ENCODE measurements at places on chromosomes 4 and X.
A peak's percentile ranks its signal among the peaks of the same experiment; 100 is the strongest.

GRCh38 chr4:17092736-17093437 is 194.4 kb upstream of the LDB2 start:
- DNase-seq, result peak; percentile 31

DNA sequence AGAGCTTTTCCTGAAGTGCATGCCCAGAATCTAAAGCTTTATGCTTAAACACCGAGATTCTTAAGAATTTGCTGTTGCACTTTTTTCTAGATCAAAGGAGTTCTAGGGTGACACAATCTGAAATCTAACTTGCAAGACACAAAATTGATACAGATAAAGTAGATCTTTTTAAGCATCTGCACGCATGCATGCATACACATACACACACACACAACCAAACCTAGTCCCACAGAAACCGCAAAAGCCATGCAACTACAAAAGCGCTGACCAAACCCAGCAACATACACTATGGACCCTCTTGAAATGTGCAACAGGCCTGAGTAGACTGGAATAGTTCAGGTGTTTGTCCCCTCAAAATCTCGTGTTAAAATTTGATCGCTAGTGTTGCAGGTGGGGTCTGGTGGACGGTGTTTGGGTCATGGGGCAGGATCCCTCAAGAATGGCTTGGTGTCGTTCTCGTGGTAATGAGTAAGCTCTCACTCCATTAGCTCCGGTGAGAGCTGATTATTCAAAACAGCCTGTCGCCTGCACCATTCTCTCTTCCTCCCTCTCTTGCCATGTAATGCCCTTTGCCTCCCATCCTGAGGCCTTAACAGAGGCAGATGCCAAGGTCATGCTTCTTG is 52.7 kb downstream of the IRF2 start:
- no peak for DNase-seq

DNA sequence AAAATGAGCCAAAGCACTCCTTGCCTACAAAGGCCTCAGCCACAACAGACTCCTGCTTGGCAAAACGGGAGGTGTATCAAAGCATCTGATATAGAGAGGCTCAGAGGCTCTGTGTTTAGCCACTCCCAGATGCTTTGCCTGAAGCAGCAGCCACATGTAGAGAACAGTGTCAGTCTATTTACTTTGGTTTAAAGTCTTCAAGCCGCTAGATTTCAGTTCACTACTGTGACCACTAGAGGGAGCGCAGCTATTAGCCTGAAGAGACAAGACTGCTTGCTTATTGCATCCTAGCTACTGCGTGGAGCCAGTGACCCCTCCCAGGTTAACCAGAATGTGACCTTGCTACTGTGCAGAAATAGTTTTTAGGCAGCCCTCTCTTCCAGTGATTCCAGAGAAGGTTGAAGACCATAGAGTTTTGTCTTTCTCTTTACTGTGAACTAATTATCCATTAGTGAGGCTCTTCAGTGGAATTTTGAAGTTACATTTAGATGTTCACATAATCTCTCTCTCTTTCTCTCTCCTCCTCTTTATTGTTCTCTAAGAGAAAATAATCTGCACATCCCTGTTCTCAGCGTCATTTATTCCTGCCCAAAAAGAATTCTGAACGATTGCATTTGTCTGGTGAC is 39.3 kb downstream of the BMP3 start:
- peak; percentile 69 for DNase-seq

- DNase-seq, result no peak
Observed at GRCh38 chrX:44332437-44332836, 11.0 kb downstream of the EFHC2 start.

GRCh38 chrX:154546354-154547244 is at the start of gene G6PD:
G6PD (minus strand) TSS chrX:154546846; CDS start chrX:154546155, 691 bp downstream.
- DNase-seq, result peak; percentile 71

DNA sequence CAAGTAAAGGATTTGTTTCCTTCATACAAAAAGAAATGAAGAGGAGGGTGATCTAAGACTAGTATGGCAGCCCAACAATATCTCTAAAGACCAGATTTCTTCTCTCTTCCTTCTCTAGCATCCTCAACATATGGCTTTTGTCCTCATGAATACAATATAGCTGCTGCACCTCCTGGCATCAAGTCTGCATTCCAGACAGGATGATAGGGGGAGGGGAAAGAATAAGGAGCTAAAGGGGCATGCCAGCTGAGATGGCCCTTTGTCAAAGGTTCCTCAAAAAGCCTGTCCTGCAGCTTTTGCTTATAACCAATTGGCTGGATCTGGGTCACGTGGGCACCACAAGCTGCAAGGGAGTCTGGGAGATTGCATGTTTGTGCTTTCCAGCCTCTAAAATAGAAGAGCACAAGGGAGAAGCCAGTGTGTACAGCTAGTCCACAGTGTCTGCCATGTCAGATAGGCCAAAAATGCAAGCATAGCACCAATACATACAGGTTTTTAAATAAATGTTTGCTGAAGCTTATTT is 132.6 kb downstream of the BCOR start:
- DNase-seq, result no peak

- no peak for DNase-seq
Observed at GRCh38 chr4:6549890-6550620, 24.9 kb upstream of the MAN2B2 start.

GRCh38 chrX:137166591-137166990 is 132.8 kb upstream of the GPR101 start:
- no peak for DNase-seq

- DNase-seq, result peak; percentile 3
Observed at GRCh38 chr4:77473509-77473908, 132.1 kb upstream of the CXCL13 start.

DNA sequence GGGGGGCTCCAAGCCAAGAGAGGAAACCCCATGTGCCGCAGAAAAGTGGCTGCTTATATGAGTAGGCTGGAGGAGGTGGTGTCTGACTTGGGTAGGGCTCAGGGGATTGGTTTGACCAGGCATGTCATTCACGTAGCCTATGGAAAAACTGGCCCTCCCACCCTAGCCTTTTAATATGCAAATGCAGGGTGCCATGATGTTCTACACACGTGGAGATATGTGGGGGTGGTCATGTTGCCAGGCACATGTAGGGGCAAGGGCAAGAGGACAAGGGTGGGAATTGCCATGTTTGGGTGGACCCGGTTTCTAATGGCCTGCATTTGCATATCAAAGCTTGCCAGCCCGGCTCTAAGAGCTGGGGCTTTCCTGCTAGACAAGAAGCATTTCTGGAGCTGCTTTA is 86.9 kb upstream of the SHISA3 start:
- no peak for DNase-seq

GRCh38 chr4:87042986-87043820 is 108.4 kb downstream of the AFF1 start:
- no peak for DNase-seq

- peak; percentile 65 for DNase-seq
Observed at GRCh38 chrX:153494541-153495361, at the start of gene BGN. BGN (plus strand) TSS chrX:153494980; CDS start chrX:153504632, 9,652 bp downstream.

DNA sequence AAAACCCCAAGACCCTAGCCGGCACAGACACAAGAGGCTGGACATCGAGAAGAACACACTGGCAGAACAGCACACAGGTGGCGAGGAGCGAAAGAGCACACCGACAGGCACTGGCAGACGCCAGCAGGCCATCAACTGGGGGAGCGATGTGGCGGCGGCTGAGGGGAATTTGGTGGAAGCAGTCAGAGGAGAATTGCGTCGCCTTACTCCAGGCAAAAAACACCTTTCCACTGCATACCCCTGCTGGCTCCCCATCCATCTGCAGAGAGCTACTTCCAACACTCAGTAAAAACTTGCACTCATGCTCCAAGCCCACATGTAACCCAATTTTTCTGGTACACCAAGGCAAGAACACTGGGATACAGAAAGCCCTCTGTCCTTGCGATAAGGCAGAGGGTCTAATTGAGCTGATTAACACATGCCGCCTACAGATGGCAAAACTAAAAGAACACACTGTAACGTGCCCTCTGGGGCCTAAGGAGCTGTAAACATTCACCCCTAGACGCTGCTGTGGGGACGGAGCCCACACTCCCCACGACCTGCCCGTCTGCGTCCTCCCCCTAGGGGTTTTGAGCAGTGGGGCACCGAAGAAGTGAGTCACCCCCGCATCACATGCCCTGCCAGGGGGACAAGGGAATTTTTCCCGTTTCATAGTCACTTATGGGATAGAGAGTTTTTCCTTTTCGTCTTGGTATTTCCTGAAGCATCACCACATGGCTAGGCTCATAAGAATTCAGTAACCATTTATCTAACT is 262.3 kb downstream of the KCTD8 start:
- no peak for DNase-seq

- no peak for DNase-seq
Observed at GRCh38 chr4:39978904-39979303, 1.2 kb upstream of the PDS5A start.

DNA sequence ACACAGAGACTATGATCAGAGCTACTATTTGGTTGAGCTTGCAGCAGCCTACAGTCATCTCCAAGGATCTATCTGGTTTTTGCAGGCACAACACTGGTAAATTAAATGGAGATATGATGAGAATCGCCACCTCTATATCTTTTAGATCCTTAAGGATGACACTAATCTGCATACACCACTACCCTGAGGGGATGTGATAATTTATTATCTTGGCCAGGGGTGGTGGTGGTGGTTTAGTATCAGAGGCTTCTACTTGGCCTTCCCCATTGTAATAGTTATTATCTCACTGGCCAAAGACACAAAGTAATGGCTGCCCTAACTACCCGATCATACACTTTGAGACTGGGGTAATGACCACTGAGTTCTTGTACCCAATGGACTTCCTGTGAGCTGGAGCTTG is 21.2 kb downstream of the CCDC160 start:
- DNase-seq, result no peak

DNA sequence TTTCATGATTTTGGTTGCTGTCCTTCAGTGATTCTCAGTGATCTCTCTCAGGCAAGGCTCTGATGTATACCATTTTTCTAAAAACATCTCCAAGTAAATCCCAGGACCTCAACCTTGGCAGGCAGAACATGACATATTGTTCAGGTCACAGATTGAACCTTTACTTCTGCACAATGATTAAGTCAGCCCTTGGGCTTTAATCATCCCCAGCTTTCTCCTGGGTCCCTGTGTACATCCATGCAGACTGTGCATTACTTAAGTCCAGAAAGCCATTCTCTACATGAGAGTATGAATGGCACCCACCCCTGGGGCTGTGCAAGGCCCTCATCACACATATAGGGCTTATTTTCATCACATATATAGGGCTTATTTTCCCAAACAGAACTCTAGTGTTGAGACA is 58.7 kb upstream of the ADAMTS3 start:
- no peak for DNase-seq

- DNase-seq, result no peak
Observed at GRCh38 chr4:37197899-37198298, 46.6 kb upstream of the NWD2 start.

DNA sequence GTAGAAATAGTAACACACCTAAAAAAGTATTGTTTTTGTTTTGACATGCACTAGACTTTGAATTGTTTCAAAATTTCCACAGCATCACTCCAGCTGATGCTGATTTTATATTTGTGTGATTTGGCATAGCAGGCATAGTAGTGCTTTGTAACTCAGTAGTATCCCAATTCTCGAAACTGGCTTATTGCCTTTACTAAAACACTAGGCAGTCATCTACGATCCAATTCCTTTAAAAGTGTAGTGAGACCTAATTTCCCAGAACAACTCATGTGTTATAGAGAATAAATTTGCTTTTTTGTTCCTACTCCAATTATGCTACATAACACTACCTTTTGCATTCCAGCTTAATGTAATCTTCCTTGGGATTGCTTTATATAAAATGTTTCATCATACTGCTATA is 797.7 kb downstream of the ADGRL3 start:
- DNase-seq, result no peak

- no peak for DNase-seq
Observed at GRCh38 chr4:25750874-25751273, 95.2 kb downstream of the SLC34A2 start.

DNA sequence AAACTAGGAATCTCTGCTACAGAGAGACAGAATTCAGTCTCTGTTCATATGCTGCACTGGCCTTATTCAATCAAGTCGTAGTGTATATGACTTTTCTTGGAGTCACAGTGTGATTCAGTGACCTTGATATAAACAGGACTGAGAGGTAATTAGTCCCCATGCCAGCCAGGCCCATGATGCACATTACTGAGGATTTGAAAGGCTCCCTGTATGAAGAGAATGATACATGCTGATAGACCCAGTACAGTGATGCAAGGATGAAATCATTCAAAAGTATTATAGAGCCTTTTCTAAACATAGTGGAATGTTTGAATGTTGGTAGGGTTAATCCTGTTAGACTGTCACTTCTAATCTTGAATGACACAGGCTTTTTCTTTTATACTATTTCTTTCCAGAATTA is 34.1 kb downstream of the ANXA3 start:
- DNase-seq, result no peak

- no peak for DNase-seq
Observed at GRCh38 chr4:179747218-179747910, 2305.1 kb upstream of the AGA start.

- peak; percentile 98 for DNase-seq
Observed at GRCh38 chr4:48340965-48341775, at the start of gene SLAIN2. SLAIN2 (plus strand) TSS chr4:48341529; CDS start chr4:48341740, 211 bp downstream.
